ENCODE measurements at places on chromosomes 13 and 19.

GRCh38 chr13:98994080-98994479 lies 16.2 kb upstream of the DOCK9 start:
- H3K4me1 ChIP-seq: peaks cover 10% of the 10 kb centered on the region
- no peak for DNase-seq
- H3K27me3 ChIP-seq: no peaks in the 10 kb centered on the region
- no peaks in the 10 kb centered on the region for H3K36me3 ChIP-seq
- H3K4me3 ChIP-seq: no peak overlapping the region

GRCh38 chr13:94345374-94346195 lies 133.9 kb downstream of the DCT start:
- H3K27me3 ChIP-seq: no peaks in the 10 kb centered on the region
- no peak overlapping the region for H3K4me3 ChIP-seq
- H3K27ac ChIP-seq: no peak overlapping the region
- no peaks in the 10 kb centered on the region for H3K36me3 ChIP-seq

GRCh38 chr19:47661161-47661560 lies 52.1 kb upstream of the EHD2 start:
- peaks cover 6% of the 10 kb centered on the region for H3K36me3 ChIP-seq
- peaks cover 50% of the 10 kb centered on the region for H3K4me1 ChIP-seq
- no peak for DNase-seq
- no peak overlapping the region for H3K4me3 ChIP-seq
- no peaks in the 10 kb centered on the region for H3K27me3 ChIP-seq
- no peak overlapping the region for H3K27ac ChIP-seq

- H3K36me3 ChIP-seq: peaks cover 18% of the 10 kb centered on the region
- H3K27me3 ChIP-seq: no peaks in the 10 kb centered on the region
- peaks cover 11% of the 10 kb centered on the region for H3K4me1 ChIP-seq
- no peak for DNase-seq
- H3K4me3 ChIP-seq: no peak overlapping the region
- H3K27ac ChIP-seq: no peak overlapping the region
Measured at GRCh38 chr13:110168999-110169933, 137.7 kb downstream of the COL4A1 start.

DNA sequence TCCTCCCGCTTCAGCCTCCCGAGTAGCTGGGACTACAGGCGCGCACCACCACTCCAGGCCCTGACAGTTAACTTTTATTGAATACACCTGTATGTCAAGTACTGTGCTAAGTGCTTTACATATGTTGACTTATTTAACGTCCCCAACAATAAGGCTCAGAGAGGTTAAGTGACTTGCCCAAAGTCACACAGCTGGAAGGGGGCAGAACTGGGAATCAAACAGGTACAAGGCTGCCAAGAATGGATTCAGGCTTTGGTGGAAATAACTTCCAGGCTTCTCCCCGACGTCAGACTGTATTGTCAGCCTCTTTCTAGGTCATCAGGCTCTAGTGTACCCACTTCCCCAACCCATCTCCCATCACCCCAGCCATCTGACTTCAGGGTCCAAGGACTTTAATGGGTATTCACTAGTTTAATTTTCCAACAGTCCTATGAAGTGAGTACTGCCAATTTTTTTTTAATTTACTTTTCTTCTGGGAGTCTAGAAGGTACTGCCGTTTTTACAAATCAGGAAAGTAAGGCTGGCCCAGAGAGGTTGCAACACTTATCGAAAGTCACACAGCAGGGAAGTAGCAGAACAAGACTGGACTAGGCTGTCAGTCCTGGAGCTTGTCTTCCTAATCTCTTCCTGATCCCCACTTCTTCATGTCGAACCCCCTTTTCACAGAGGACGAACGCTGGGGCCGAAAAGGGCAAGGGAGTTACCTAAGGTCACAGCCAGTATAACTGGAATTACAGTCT lies 4.9 kb upstream of the CKM start:
- peaks cover 19% of the 10 kb centered on the region for H3K27me3 ChIP-seq
- no peak overlapping the region for H3K4me3 ChIP-seq
- no peak for DNase-seq
- no peak overlapping the region for H3K27ac ChIP-seq
- no peaks in the 10 kb centered on the region for H3K36me3 ChIP-seq

Data from neural crest cell (in vitro differentiated cells).